ENCODE measurements at places on chromosomes 3 and 15.

DNA sequence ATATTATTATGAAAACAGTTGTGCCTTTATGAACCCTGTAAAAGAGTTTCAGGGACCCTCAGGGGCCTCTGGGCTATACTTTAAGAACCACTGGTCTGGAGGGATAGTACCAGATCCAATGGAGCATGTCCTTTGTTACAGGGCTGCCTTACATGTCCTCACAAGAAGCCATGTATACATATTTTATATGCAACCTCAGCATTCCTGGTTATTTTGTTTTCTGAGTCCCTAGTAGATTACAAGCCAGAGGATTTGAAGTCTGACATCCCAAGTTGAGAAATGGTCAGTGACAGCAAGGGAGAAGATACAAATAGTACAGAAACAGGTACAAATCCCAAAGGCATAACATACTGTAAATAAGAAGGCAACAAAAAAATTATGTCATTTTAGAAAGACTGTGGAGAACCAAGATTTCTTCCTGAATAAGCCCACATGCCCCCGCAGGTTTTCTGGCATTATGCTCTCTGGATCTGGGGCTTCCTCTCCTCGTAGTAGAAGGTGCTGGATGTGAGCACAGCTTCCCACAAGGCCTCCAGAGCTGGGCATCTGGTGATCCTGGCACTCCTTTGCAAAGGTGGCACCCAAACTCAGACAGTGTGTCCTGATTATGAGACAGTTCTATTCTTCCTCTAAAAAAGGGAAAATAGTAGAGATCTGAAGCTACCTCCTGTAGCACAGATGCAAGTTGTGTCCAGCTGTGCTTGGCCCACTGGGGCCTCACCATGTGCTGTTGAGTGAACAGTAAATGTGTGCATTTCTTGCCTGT lies 114.0 kb downstream of the NR1D2 start:
- no peak for DNase-seq

DNA sequence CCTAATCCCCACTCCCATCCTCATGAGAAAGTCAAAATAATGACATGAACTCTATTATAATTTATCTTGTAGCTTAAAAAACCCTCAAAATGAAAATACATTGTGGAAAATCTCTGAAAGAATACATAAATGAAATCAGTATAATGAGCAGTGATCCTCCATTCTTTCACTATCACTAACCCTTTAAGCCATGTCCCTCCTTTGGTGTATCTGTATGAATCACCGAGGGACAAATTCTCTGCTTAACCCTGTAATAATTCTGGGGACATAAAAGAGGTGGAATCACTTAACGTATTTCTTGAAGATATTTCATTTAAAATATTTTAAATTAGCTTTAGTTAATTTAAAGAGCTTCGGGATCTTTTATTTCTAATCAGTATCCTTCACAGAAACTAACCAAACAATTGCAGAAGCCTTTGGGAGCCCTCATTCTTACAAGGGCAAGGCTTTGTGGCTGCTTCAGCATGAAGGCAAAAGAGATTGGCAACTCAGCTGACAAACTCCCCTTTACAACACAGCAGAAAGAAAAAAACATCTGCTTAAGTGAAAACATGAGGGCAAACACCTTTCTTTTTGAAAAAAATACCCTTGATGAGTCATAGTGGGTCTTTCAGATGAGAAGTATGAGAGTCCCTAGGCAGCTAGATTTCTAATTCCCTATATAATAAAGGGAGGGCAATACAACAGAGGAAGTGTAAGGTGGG lies 44.0 kb upstream of the ALCAM start:
- no peak for DNase-seq

DNA sequence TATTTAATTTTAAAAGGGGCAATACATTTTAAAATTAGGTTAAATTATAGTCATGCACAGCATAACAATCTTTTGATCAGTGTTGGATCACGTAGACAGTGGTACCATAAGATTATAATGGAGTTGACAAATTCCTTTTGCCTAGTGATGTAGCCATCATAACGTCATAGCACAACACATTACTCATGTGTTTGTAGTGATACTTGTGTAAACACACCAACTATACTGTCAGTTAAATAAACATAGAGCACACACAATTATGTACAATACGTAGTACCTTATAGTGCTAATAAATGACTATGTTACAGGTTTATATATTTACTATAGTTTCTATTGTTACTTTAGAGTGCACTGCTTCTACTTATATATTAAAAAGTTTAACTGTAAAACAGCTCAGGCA lies 31.2 kb downstream of the FOXB1 start:
- no peak for DNase-seq

DNA sequence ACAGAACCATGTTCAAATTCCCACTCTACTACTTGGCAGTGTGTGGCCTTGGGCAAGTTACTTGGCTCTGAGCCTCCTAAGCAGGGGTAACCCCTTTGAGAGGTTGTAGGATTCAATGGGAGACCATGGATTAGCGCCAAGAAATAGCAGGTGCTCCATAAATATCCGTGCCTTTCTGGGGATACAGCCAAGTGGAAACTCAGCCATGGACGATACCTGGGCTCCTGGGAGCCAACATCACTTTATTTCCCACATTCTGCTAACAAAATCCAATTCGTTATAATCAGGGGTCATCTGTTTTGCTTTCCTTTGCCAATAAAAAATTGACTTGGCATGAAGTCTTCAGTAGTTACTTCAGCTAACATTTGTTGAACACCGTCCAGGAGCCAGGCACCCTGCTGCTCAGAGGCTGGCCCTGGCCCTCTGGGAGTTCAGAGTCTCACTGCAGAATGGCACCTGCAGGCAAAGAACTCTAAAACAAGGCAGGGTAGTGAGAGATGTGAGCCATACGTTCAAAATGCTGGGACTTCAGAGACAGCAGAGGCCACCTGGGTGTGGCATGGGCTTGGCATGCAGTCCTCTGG lies 42.3 kb downstream of the ZDHHC19 start:
- peak; percentile 61 for DNase-seq

GRCh38 chr15:85716261-85716660 lies 78.5 kb downstream of the KLHL25 start:
- no peak for DNase-seq

GRCh38 chr15:90065682-90066049 lies 36.6 kb downstream of the IDH2 start:
- no peak for DNase-seq

- DNase-seq, result no peak
These were observed 305.8 kb downstream of the ARRDC4 start for GRCh38 chr15:98266295-98266694.

DNA sequence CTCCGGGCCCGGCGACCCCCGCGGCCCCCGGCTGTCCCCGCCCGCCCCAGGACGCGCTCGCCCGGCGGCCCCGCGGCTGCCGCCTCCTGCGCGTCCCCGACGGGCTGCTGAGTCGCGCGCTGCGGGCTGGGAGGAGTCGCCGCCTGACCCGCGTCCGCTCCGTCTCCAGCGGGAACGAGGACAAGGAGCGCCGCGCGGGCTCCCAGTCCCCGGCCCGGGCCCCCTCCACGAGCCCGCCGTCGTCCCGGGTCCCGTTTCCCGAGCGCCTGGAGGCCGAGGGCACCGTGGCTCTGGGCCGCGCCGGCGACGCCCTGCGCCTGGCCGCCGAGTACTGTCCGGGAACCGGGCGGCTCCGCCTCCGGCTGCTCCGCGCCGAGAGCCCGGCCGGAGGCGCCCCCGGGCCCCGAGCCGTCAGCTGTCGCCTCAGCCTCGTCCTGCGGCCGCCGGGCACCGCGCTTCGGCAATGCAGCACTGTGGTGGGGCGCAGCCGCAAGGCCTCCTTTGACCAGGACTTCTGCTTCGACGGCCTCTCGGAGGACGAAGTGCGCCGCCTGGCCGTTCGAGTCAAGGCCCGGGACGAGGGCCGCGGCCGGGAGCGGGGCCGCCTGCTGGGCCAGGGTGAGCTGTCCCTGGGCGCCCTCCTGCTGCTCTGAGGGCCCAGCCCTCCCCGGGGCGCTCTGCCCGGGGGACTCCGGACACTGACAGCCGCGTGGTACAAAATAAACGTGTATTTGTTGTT lies 1.5 kb downstream of the C2CD4A start:
- no peak for DNase-seq

GRCh38 chr15:83498801-83499200 lies 51.7 kb downstream of the SH3GL3 start:
- no peak for DNase-seq

DNA sequence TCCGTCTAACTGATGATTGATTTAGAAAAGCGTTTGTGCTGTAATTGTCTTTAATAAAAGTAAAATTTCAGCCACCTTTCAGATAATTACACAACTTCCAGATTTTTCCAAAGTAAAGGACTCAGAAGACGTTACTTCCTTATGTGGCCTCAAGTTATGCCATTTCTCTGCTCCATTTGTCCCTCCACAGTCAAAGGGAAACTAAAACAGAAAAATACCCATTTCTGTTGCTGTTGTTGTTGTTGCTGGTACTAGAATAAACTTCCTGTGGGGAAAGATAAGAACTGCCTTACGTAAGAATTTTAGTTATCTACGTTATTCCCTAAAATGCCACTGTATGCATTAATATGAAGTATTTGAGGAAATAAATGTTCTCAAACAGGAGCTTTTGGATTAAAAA lies 153.9 kb downstream of the P3H2 start:
- DNase-seq, result no peak

GRCh38 chr3:69871251-69871650 lies 128.3 kb upstream of the SAMMSON start:
- DNase-seq, result no peak

- DNase-seq, result no peak
These were observed 25.2 kb upstream of the GPX1 start for GRCh38 chr3:49383387-49383786.

DNA sequence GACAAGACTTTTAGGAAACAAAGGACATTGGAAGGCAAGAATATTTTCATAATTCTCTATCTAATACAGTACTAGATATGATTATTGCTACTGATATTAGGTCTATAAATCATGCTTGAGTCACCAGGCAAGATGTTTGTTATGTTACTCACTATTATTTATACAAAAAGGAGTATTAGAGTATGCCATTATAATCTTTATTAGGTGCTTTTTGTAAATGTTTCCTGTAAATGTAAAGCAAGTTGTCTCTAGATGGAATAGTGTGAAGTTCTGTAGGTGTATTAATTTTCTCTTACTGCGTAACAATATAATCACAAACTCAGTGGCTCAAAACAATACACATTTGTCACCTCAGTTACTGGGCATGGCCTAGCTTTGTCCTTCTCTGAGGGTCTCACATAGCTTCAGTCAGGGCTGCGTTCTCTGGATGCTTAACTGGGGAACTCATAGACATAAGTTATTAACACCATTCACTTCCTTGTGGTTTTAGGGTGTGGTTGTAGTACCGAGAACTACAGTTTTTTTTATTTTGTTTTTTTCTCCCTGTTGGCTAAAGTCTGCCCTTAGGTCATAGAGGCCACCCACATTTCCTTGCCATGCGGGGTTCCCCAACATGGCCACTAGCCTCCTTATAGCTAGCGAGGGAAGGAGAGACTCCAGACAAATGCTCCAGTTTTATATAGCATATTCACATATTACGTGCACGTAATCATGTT lies 20.3 kb upstream of the MAP3K13 start:
- DNase-seq, result no peak

DNA sequence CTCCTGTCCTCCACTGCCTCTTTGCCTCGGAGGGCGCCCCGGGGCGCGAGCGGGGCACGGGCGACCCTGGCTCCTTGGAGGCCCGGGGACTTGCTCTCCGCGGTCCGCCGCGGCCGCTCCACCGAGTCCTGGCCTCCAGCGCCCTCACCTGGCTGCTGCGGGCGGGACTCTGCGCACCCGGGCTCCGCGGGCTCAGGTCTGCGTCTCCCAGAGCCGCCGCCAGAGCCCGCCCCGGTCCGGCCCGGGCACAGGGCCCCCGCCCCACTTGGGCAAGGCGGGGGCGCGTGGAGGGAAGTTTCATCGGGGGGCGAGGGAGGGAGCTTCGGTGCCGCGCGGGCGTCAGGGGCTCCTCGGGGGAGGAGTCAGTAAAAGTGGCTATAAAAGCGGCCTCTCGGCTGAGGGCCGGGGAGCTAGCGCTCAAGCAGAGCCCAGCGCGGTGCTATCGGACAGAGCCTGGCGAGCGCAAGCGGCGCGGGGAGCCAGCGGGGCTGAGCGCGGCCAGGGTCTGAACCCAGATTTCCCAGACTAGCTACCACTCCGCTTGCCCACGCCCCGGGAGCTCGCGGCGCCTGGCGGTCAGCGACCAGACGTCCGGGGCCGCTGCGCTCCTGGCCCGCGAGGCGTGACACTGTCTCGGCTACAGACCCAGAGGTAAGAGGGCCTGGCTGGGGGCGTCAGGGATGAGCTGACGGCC lies at the start of gene CEMIP:
TSS of gene CEMIP (plus strand) at position 407 of the 694 bp plus-strand sequence. CDS start 94,510 bp downstream, outside the sequence.
- peak; percentile 45 for DNase-seq

DNA sequence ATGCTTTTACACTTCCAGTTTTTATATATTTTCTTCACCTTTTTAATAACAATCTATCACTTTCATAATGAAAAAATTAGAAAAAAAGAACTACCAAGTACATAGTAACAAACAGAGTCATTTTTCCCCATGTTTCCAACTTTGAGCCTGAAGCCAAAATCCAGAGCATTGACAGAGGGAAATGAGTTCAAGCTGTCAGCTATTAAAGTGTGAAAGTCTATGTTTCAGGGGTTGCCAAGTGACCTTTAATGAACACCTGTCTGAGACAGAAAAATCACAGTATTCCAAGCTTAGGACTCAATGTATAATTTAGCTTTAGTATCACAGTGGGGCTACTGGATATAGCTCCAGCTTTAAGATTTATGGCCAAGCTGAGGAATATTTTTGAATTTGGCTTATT lies 128.3 kb upstream of the GADL1 start:
- no peak for DNase-seq

- no peak for DNase-seq
These were observed 5.7 kb downstream of the TTBK2 start for GRCh38 chr15:42914728-42915497.

- no peak for DNase-seq
These were observed 10.6 kb upstream of the GABPB1 start for GRCh38 chr15:50365570-50365969.

GRCh38 chr3:54053882-54054281 lies 68.5 kb upstream of the CACNA2D3 start:
- no peak for DNase-seq

DNA sequence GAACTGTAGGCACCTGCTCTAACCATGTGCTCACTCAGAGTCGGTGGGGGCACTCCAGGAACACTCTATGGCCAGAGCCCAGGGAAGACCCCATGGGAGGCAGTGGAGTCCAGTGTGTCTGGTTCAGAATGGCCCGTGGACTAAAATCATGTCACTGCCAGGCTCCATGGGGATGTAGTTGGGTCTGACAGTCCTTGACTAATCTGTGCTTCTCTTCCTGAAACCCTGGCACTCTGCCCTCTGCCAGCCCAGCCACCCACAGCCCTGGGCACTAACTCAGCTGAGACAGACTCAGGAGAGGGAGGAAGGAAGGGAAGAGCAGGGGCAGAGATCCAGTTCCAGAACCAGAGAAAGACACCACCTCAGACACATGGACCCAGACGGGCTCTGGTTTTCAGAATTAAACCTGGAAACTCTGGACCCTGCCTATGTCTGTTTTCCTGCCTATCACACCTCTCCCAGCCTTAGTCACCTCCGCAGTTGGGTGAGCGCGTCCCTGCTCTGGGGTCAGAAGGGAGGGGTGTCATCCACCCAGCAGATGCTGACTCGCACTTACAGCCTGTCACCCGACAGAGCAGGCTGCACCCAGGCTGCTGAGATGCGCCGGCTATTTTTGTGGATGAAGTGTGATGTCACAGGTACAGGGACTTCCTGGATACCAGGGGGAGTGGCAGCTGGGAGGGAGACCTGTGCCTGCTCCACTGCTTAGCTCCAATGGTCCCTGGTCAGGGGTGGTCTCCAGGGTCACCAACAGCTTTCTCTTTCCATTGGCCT lies 56.8 kb upstream of the INSYN1 start:
- DNase-seq, result peak; percentile 39

GRCh38 chr15:89823836-89824606 lies 9.4 kb upstream of the ANPEP start:
- DNase-seq, result no peak

All from NCI-H1694 treated with DMSO at 0.1 percent for 48 hours (cell line).